Nucleus accumbens (tissue), 56 donors: ENCODE measurements at places on chromosomes 1 and 21.
A peak's percentile ranks its signal among the peaks of the same experiment; 100 is the strongest.

GRCh38 chr1:42927274-42927841, 31.3 kb downstream of the SLC2A1 start:
- no peak for DNase-seq

GRCh38 chr21:37547615-37548200, 181.1 kb downstream of the DYRK1A start:
- DNase-seq = no peak

- no peak for DNase-seq
Measured at GRCh38 chr1:38758820-38759219, 100.8 kb downstream of the RRAGC start.

DNA sequence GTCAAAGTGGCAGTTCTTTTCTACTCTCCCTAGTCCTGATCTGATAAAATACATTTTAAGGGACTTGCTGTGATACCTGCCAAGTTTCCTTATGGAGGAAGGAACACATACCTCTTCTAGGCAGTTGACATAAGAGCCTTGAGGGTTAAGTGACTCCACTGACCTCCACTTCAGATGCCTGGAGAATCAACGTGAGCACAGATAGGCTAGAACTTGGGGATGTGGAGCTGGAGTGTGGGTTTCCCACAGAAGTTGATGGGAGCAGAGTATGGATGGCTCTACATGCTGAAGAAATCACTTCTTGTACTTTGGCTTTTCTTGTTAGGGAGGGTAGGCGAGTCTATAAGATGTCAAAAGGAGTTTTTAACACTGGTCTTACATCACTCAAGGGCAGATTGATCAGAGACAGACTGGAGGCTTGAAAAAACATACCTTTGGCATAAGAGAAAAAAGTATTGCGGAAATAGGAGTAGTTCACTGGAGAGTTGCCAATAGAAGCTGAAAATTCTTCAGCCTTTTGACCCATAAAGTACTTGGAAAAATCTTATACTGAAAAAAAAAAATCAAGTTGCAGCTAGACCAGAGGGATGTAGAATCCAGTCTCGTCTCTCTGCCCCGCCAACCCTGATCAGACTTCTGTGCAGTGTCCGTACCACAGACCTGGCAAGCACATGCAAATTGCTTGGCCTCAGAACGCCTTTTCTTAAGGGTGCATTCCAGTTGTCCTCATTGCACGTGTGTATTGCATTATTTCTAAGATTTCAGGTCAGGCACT, 5.5 kb downstream of the RHOU start:
- no peak for DNase-seq

GRCh38 chr1:17045150-17045549, 8.7 kb downstream of the SDHB start:
- DNase-seq = no peak

GRCh38 chr1:90952906-90953305, 68.9 kb downstream of the ZNF644 start:
- no peak for DNase-seq

DNA sequence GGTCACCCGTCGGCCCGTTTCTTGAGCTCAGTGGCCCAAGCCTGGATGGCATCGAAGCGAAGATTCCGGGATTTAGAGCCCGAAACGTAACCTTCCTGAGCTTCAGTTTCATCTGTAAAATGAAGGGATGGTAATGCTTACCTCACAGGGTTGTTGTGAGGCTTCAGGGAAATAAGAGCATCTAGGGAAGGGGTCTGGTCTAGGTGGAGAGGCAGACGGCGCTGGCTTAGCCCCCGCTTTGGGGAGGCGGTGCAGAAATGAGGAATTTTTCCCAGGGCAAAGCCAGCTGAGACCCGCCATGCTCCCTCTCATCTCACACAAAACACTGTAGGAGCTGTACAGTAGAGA, 717 bp upstream of the MYCL start:
- DNase-seq = no peak

DNA sequence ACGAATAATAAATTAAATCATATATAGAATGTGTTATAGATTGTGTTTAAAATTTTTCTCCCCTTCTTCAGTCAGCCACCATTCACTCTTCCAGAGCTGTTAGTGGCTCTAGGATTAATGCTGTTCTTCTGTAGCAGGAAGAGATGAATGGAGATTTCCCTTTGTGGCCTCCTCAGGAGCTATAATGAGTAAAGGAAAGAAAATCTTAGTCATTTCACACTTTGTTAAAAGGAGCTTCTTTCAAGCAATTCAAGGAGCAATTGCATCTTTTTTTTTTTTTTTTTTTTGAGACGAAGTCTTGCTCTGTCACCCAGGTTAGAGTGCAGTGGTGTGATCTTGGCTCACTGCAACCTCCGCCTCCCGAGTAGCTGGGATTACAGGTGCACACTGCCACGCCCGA, 23.7 kb upstream of the TMCO2 start:
- no peak for DNase-seq

GRCh38 chr1:28147264-28148094, 29.0 kb downstream of the PTAFR start:
- no peak for DNase-seq

- DNase-seq = no peak
Measured at GRCh38 chr1:201666102-201666501, 127.2 kb downstream of the NAV1 start.

- DNase-seq = no peak
Measured at GRCh38 chr1:12065872-12066271, 2.8 kb downstream of the TNFRSF8 start.

GRCh38 chr1:54500107-54500431, 48.0 kb upstream of the ACOT11 start:
- no peak for DNase-seq

DNA sequence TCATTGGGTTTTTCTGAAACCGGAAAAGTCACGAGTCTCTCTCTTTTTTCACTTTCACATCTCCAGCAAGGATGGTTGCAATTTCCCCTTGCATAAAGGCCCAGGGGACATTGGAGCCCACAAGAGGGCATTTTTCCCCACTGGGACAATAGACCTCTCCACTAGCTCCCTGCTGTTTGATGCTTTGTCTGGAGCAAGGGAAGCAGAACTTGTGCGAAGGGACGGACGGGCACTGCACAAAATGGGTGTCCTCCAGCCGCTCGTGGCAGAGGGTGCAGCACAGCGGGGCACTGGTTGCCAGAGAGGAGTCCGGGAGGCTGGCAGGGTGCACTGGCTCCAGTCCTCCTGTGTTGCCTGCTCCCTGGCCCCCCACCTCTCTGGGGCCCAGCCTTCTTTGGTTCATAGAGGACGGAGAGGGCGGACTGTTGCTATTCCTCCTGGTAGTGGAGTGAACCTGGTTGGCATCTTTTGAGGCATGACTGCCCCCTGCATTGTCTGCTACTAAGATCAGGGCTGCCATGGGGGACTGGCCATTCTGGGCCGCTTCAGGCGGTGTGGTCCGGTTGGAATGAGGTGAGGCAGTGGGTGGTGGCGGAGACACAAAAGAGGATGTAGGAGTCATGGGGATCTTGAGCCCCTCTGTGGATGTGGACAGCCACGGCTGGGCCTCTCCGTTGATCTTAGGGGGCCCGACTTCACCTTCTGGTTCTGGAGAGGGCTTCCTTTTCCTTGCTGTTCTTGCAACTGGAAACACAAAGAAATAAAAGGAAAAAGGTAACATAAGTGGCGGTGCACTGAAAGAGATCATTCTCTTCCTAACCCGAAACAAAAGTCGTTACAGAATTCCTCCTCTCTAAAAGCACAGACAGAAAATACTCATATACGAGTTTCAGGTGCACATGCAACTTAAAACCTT, 2.6 kb downstream of the IRF2BP2 start:
- DNase-seq = peak; percentile 41

DNA sequence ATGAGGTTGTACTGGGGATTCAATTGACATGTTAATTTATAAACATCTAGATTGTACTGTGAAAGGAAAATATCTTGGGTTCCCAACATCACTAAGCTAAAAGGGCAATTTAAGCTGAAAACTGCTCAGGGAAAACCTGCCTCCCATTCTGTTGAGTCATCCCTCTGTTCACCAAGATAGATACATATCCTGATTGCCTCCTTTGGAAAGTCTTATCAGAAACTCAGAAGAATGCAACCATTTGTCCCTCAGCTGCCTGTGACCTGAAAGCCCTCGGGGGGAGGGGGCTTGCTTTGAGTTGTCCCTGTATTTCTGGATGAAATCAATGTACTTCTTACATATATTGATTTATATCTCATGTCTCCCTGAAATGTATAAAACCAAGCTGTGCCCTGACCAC, 187.0 kb upstream of the ETV3 start:
- no peak for DNase-seq

DNA sequence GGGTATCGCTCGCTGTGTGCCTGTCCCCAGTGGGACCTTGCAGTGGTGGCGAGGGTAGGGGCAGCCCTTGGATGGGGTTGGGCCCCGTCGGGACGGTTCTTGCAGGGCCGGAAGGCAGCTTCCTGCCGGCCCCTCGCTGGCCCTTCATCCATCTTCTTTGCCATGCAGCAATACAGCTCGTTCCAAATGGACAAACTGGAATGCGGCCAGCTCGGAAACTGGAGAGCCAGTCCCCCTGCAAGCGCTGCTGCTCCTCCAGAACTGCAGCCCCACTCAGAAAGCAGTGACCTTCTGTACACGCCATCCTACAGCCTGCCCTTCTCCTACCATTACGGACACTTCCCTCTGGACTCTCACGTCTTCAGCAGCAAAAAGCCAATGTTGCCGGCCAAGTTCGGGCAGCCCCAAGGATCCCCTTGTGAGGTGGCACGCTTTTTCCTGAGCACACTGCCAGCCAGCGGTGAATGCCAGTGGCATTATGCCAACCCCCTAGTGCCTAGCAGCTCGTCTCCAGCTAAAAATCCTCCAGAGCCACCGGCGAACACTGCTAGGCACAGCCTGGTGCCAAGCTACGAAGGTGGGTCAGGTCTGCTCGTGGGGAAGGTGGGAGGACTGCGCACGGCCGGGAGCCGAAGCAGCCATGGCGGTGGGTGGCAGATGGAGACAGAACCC, 45.8 kb downstream of the SIM2 start:
- DNase-seq = no peak

- DNase-seq = no peak
Measured at GRCh38 chr21:42071146-42071737, at the start of gene UMODL1. Gene UMODL1, plus strand, starts transcription at chr21:42071317. Its CDS starts 0 bp downstream, at chr21:42071317.

- no peak for DNase-seq
Measured at GRCh38 chr1:88731475-88732269, 47.6 kb downstream of the PKN2 start.

- no peak for DNase-seq
Measured at GRCh38 chr1:180256341-180257027, 26.4 kb downstream of the LHX4 start.

DNA sequence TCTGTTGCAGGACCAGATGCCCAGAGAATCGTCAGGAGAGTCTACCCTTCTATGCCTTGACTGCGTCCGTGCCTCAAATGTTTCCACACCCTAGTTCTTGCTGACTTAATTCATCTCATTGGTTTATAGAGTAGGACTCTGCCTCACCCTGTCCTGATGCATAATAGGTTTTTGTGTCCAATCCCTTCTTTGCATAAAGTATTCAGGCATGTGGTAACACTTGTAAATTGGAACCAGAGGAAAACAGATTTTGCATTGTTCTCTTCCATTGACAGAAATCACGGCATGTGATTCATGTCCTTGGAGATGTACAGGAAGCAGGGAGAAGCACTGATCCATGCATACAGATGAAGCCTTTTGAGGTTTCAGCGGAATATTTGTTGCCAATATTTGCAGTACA, 29.5 kb downstream of the PLPPR5 start:
- no peak for DNase-seq

DNA sequence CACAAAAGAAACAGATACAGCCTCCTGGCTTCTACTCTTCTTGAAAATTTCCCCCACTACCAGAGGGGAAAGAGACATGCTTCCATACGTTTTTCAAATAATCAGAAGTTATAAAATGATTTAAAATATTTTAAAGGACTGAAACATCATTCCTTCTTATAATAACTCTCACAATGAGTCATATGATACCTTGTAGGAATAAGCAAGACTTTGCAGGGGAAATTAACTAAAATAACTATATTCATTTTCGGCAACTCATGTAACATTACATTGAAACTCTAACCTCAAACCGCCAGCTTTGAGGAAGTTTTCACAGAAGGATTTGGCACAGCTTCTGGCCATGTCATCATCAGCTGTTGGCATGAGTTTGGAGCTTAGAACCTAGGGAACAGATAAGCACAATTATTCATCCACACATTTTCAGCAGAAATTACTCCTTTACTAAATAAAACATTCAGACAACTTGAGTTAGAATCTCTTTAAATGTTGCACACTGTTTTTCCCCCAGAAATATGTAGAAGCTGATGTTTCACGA, 85.9 kb downstream of the USP24 start:
- DNase-seq = no peak

- DNase-seq = no peak
Measured at GRCh38 chr1:33122483-33123178, 41.7 kb downstream of the AZIN2 start.

- peak; percentile 41 for DNase-seq
Measured at GRCh38 chr21:31558189-31558961, 101.1 kb upstream of the SOD1 start.

GRCh38 chr1:112308716-112309115, 87.3 kb upstream of the CTTNBP2NL start:
- no peak for DNase-seq

- DNase-seq = no peak
Measured at GRCh38 chr1:236681219-236681618, 5.1 kb upstream of the ACTN2 start.

GRCh38 chr1:19704247-19705113, 39.8 kb downstream of the HTR6 start:
- no peak for DNase-seq

- no peak for DNase-seq
Measured at GRCh38 chr1:52022133-52022532, 11.5 kb downstream of the KTI12 start.

DNA sequence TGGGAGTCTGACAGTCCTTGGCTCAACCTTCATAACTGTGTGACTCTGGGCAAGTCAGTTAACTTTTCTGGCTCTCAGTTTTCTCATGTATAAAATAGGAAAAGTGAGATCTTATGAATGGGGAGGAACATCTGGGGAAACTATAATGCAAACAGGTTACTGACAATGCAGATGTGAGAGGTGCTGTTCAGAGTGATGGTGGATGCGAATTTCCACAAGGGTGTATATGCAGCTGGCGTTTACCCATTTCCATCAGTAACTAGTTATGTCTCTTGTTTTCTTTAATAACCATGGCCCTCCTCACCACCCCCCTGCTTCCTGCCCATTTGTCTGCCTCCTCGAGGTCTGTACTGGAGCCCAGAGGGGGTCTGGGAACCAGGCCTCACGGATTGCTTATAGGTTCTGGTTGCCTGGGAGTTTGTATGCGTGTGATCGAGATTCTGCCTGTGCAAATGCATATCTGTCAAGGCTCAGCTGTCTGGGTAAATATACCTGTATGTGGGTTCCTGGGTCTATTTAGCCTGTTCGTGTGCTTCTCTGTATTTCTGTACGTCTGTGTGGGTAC, 44.4 kb downstream of the AHDC1 start:
- no peak for DNase-seq
